Activated CD8-positive, alpha-beta memory T cell treated with anti-CD3 and anti-CD28 coated beads for 48 hours (primary cell): ENCODE measurements at places on chromosomes 3 and 15.

DNA sequence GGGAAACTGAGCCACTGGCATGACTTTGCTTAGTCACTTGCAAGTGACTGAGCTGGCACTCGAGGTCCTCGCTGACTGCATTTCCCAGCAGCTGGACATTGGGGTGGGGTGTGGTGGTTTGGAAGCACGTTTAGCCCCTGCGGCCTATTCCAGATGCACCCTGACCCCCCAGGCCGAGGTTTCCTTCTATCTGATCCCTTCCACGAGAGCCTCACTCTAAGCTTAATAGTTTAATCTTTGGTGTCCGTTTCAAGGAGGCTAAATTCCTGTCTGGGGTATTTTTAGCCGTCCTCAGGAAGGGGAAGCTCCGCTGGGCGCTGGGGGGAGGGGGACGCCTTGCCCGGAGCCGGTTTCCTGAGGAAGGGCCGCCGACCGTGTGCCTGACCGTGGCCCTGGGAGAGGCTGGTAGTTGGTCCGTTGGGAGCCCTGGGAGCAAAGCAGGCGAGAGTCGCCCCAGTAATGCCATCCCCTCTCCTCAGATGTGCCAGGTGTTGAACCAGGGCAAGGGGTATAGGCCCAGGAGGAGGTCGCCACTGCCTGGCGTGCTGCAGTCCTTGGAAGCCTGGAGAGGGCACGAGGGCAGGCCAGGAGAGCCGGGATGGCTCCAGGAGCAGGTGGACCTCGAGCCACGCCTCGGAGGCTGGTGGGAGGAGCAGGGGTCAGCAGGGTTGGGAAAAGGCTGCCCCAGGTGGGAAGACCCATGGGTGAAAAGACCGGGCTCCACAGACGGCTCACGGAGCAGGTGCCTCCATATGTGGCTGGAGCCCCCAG lies 37.2 kb downstream of the IDH2 start:
- no peak for DNase-seq

- no peak for DNase-seq
These were observed 94.7 kb downstream of the RAB11A start for GRCh38 chr15:65963911-65964482.

DNA sequence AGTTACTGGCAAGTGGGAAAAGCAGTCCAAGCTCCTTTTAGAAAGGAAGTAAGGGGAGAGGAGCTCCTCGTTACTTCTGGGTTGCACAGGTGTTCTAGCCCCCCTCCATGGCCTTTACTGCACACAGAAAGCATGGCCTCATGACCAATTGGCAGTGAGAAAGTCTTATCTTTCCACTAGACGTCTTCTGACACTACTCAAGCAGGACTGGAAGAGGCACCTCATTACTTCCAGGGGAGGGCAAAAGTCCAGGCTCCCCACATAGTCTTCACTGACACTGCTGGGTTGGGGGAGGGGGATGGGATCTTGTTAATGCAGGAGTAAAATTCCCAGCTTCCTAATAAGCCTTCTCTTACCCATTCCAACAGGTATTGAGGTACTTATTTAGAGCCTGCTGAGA lies 27.6 kb upstream of the TM2D3 start:
- no peak for DNase-seq

DNA sequence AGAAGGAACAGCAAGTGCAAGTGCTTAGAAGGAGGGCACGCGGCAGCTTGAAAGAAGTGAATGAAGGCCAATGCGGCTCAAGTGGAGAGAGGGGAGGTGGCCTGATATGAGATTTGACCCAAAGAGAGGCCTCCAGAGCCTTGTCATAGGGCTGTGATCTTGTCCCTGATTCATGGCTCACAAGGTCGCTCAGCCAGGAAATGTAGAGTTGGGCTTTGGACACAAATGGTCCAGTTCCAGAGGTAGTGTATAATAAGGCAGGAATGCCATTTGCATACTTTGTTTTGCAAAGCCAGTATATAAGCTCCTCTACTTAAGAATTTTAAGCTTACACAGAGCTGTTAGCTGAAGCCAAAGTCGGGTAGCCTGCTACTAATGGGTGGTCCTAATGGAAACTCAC lies 33.7 kb downstream of the HGD start:
- DNase-seq: no peak

DNA sequence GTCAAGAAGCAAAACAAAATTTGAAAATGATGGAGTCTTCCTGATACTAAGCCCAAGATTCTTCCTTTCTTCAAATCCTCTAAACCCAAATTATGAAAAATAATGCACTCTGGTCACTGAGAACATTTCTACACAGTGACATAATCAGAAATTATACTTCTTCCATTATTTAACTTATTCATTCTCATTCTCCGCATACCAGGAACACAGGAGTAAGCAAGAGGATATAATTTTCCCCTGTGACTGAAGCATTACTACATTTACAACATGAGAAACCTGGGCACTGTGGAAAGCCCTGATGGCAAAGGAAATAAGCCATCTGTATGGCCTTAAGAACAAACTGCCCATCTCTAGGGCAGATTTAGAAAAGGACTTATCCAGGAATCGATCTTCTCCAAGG lies 47.0 kb downstream of the EXD1 start:
- no peak for DNase-seq

- DNase-seq: no peak
These were observed 54.8 kb downstream of the PAK2 start for GRCh38 chr3:196794467-196794866.

DNA sequence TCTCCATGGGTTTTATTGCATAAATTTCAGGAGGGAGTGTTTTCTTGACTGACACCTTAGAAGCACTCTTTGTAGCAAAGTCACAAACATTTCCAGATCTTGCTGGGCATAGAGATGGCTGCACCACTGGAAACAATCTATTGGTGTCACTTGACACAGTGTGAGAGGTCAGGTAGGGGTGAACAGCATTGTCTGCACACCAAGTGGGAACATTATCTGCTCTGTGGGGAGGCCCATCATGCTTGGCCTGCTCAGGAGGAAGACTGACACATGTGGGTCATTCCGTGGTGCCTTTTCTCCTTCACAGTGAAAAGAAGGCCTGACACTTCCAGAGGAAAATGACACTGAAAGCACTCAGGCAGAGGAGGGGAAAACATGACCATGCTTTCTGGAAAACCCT lies 149.9 kb upstream of the GALNT15 start:
- no peak for DNase-seq

GRCh38 chr15:78272776-78273175 lies 8.4 kb downstream of the DNAJA4 start:
- no peak for DNase-seq
